ENCODE measurements at places on chromosomes 7 and 10. TPM values are rescaled to one million over a fixed set of nuclear protein-coding genes. Genes with fewer than 3 reads are reported as not detected.
A peak's percentile ranks its signal among the peaks of the same experiment; 100 is the strongest.

ZPBP gene
- not detected for polyA plus RNA-seq

PDE6C gene
- polyA plus RNA-seq = not detected

DMBT1 gene
- polyA plus RNA-seq = not detected

OPALIN gene
- not detected for polyA plus RNA-seq

ADRB1 gene
- polyA plus RNA-seq = not detected

ATP5MK gene
- polyA plus RNA-seq = 386 TPM

PPP1R17 gene
- not detected for polyA plus RNA-seq

STEAP4 gene
- 0.88 TPM for polyA plus RNA-seq

NPTX2 gene
- polyA plus RNA-seq = 0.03 TPM

- H3K4me1 ChIP-seq = no peaks in the 10 kb centered on the region
- no peak overlapping the region for H3K27ac ChIP-seq
- H3K4me3 ChIP-seq = no peak overlapping the region
- no peaks in the 10 kb centered on the region for H3K36me3 ChIP-seq
- DNase-seq = peak; percentile 67
Observed at GRCh38 chr7:137519947-137520346, 176.4 kb upstream of the PTN start.

GRCh38 chr7:17062151-17063044 is 180.6 kb upstream of the AGR3 start:
- H3K27me3 ChIP-seq = no peaks in the 10 kb centered on the region
- no peak for DNase-seq
- no peak overlapping the region for H3K4me3 ChIP-seq
- H3K4me1 ChIP-seq = peaks cover 2% of the 10 kb centered on the region

DNA sequence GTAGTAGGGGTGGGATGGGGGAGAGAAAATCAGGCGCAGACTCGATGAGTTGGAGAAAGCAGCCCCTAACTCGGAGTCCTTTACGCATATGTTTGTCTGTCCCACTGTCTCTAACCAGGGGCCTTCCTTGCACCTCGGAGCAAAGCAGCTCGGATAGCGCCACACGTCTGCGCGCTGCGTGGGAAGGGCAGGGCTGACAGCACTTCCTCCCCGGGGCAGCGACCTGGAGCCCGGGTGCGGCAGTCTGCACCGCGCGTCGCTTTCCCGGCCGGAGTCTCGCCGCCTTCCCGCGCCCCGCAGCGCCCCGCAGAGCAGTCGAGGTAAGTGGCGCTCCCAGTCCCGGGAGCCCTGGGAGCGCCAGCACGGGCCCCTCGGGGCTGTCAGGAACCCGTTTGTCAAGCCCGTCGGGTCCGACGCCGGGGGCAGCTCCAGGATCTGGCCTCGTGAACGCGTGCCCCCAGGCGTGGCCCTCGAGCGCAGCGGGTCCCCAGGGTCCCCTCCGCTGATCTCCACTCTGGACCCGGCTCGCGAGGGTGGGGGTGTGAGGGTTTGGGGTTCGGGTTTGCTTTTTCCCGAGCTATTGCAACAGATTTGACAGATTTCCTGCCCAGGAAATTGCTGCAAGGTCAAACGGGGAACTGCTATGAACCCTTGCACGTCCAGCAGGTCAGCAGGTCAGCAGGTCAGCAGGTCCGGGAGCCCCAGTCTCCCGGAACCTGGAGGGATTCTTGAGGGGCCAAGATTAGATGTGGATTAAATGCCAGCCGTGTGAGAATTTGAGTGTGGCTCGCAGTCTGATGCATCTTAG is 597 bp downstream of the APBB1IP start:
- H3K27ac ChIP-seq = peak overlapping the region; percentile 14
- peak; percentile 30 for DNase-seq
- no peaks in the 10 kb centered on the region for H3K27me3 ChIP-seq
- peaks cover 2% of the 10 kb centered on the region for H3K4me1 ChIP-seq
- H3K36me3 ChIP-seq = no peaks in the 10 kb centered on the region

DNA sequence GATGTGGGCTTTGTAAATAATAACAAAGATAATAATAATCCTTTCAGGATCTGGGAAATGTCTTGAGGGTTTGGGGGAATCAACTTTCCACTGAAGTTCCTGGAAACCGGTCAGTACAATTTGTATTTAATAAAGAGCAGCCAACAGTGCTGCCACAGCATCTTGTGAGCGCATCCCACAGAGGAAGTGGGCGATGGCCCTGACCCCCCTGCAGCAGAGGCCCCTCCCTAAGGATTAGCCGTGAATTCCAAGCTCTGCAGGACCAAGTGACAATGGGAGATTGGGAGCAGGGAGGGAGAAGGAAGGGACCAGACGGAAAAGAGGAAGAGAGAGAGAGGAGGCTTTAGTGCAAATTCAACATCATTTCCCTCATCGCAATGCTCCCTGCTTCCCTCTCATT is 349.2 kb downstream of the RNLS start:
- H3K27me3 ChIP-seq = no peaks in the 10 kb centered on the region
- H3K4me3 ChIP-seq = no peak overlapping the region
- H3K4me1 ChIP-seq = no peaks in the 10 kb centered on the region
- H3K27ac ChIP-seq = no peak overlapping the region
- H3K36me3 ChIP-seq = no peaks in the 10 kb centered on the region

GRCh38 chr7:137936509-137937201 is 65.2 kb downstream of the CREB3L2 start:
- H3K36me3 ChIP-seq = no peaks in the 10 kb centered on the region
- H3K27me3 ChIP-seq = no peaks in the 10 kb centered on the region
- DNase-seq = no peak
- H3K4me1 ChIP-seq = peaks cover 41% of the 10 kb centered on the region
- H3K4me3 ChIP-seq = no peak overlapping the region
- peak overlapping the region; percentile 52 for H3K27ac ChIP-seq

GRCh38 chr10:106242301-106242700 is 922.2 kb downstream of the SORCS1 start:
- DNase-seq = no peak
- H3K27me3 ChIP-seq = no peaks in the 10 kb centered on the region
- no peak overlapping the region for H3K27ac ChIP-seq

DNA sequence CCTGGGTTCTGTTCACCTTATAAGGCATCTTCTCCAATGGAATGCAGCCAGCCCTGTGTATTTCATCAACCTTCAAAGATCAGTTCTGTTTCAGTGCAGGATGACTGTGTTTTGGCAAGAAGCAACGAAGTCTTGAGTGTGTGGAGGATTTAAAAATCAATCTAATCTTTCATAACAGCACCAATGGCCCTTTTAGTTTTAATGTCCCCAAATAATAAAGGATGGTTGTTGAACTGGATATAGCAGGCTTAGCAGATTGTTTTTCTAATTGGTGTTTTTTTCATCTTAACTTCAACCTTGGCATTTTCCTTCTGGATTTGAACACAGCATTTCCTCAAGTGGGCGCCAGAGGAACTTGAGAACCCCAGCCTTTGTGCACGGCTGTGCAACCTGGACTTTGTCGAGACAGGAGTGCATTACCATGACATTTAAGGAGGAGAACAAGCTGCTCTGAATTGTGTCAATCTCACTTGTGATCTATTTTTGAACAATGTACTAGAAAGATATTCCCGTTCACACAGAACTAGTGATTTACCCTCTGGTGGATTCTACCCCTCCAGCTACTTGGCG is 313.3 kb upstream of the AKR1E2 start:
- no peak overlapping the region for H3K27ac ChIP-seq
- no peak overlapping the region for H3K4me3 ChIP-seq
- no peaks in the 10 kb centered on the region for H3K27me3 ChIP-seq
- DNase-seq = peak; percentile 59
- no peaks in the 10 kb centered on the region for H3K36me3 ChIP-seq
- H3K4me1 ChIP-seq = no peaks in the 10 kb centered on the region

DNA sequence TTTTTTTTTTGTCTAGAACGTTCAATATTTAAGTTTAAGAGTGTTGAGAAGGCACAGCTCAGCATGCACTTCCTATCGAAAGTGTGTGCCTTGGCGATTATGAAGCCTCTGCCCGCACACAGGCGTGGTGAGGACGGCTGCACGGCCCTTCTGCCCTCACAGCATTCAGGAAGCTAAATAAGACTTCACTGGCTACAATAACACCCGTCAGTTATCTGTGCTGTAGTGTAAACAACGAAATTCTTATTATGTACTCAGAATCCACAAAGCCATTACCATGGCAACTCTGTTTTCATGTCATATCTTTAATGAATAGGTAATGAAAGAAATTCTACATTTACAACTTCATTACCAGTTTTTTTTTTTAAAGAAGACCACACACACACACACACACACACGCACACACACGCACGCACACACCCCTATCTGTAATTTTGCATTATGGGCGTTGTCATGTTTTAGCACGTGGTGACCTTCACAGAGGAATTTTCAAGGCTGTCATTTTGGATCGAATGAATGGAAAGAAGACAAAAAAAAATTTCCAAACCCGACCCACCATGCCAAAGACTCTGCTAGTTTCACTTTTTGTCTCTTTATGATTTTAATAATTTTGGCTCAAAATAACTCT is 254.8 kb upstream of the CTBP2 start:
- H3K4me1 ChIP-seq = peaks cover 3% of the 10 kb centered on the region
- H3K27ac ChIP-seq = no peak overlapping the region
- H3K27me3 ChIP-seq = no peaks in the 10 kb centered on the region

- H3K27me3 ChIP-seq = peaks cover under 1% of the 10 kb centered on the region
- no peaks in the 10 kb centered on the region for H3K36me3 ChIP-seq
- H3K4me3 ChIP-seq = no peak overlapping the region
- H3K27ac ChIP-seq = no peak overlapping the region
- peak; percentile 57 for DNase-seq
- no peaks in the 10 kb centered on the region for H3K4me1 ChIP-seq
Observed at GRCh38 chr7:106947244-106947728, 82.2 kb downstream of the PIK3CG start.

- peaks cover 2% of the 10 kb centered on the region for H3K4me1 ChIP-seq
- no peaks in the 10 kb centered on the region for H3K36me3 ChIP-seq
- H3K4me3 ChIP-seq = peak overlapping the region; percentile 88
- H3K27me3 ChIP-seq = no peaks in the 10 kb centered on the region
- DNase-seq = peak; percentile 31
Observed at GRCh38 chr7:100016215-100016901, 962 bp downstream of the ZKSCAN1 start.

GRCh38 chr10:77685432-77685831 is 47.8 kb upstream of the KCNMA1 start:
- no peak for DNase-seq
- no peaks in the 10 kb centered on the region for H3K4me1 ChIP-seq
- H3K27me3 ChIP-seq = peaks cover 40% of the 10 kb centered on the region
- H3K4me3 ChIP-seq = no peak overlapping the region

GRCh38 chr10:14124941-14125340 is 205.8 kb downstream of the FRMD4A start:
- no peak for DNase-seq
- H3K36me3 ChIP-seq = no peaks in the 10 kb centered on the region
- H3K4me1 ChIP-seq = no peaks in the 10 kb centered on the region
- no peaks in the 10 kb centered on the region for H3K27me3 ChIP-seq
- H3K4me3 ChIP-seq = no peak overlapping the region

DNA sequence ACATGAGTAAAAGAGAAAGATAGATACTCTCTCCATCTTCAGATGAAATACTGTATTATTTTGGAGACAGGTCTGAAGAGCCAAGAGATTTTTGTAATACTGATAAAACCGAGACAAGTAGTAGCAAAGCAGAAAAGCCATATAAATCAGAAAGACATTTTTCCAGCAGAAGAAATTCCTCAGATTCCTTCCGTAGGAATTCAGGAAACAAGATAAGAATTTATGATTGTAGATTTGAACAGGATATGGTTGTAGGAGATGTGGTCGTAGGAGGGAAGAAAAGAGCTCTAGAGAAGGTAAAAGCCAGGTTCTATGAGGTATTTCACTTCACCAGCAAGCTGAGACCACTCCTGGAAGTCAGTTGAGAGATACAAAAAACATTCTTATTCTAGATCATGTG is 17.6 kb upstream of the AASS start:
- no peak overlapping the region for H3K4me3 ChIP-seq
- no peaks in the 10 kb centered on the region for H3K4me1 ChIP-seq
- H3K27me3 ChIP-seq = no peaks in the 10 kb centered on the region
- no peak overlapping the region for H3K27ac ChIP-seq

DNA sequence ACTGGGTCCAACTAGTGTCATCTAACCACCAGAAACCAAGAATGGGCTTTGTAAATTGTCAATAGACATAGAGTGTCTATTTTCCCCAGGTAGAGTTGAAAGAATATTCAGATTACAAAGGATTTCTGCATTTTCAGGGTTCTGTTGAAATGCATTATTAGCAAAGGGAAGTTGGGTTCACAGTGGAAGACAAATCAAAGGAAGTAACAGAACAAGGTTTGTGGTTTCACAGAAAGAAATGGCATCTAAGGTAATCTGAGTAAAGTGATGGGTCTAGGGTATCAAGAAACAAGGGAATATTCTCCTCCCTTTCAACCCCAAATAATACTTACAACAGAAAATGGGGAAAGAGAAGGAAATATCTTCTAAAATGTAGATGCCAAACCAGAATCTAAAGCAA is 25.8 kb downstream of the CEP41 start:
- DNase-seq = no peak
- H3K27me3 ChIP-seq = no peaks in the 10 kb centered on the region
- no peaks in the 10 kb centered on the region for H3K36me3 ChIP-seq
- no peak overlapping the region for H3K27ac ChIP-seq

- peaks cover 5% of the 10 kb centered on the region for H3K4me1 ChIP-seq
- no peak overlapping the region for H3K27ac ChIP-seq
- H3K36me3 ChIP-seq = no peaks in the 10 kb centered on the region
- H3K27me3 ChIP-seq = no peaks in the 10 kb centered on the region
- H3K4me3 ChIP-seq = no peak overlapping the region
- DNase-seq = peak; percentile 40
Observed at GRCh38 chr10:76080991-76081390, 649.6 kb downstream of the LRMDA start.

DNA sequence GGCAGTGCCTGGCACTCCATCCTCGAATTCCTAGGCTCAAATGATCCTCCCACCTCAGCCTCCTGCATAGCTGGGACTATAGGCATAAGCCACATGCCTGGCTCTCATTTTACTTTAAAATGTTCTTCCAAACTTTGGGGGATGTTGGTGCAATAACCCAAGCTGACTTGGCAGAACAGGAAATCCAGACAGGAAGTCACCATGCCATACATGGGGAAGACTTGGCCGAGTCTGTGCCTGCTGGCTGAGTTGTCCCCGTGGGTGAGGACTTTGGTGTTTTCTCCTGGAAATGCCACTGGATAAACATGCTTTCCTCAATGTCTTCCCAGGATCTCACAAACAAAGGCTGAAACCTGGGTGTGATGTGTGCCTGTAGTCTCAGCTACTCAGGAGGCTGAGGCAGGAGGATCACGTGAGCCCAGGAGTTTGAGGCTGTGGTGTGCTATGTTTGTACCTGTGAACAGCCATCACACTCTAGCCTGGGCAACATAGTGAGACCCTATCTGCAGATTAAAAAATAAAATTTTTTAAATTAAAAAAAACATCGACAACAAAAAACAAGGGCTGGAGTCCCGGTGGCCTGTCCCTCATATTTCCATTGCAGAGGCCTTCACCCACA is 19.8 kb downstream of the HKDC1 start:
- H3K4me3 ChIP-seq = no peak overlapping the region
- H3K4me1 ChIP-seq = no peaks in the 10 kb centered on the region
- H3K27ac ChIP-seq = no peak overlapping the region
- DNase-seq = peak; percentile 36
- H3K36me3 ChIP-seq = no peaks in the 10 kb centered on the region
- no peaks in the 10 kb centered on the region for H3K27me3 ChIP-seq

GRCh38 chr7:1514407-1514806 is 10.2 kb upstream of the INTS1 start:
- DNase-seq = no peak
- H3K27ac ChIP-seq = no peak overlapping the region
- no peaks in the 10 kb centered on the region for H3K27me3 ChIP-seq
- peaks cover 5% of the 10 kb centered on the region for H3K4me1 ChIP-seq
